Spinal cord (tissue), 10 donors: ENCODE measurements at places on chromosomes 7 and 10. TPM values are rescaled to one million over a fixed set of nuclear protein-coding genes. Genes with fewer than 3 reads are reported as not detected.

DNA sequence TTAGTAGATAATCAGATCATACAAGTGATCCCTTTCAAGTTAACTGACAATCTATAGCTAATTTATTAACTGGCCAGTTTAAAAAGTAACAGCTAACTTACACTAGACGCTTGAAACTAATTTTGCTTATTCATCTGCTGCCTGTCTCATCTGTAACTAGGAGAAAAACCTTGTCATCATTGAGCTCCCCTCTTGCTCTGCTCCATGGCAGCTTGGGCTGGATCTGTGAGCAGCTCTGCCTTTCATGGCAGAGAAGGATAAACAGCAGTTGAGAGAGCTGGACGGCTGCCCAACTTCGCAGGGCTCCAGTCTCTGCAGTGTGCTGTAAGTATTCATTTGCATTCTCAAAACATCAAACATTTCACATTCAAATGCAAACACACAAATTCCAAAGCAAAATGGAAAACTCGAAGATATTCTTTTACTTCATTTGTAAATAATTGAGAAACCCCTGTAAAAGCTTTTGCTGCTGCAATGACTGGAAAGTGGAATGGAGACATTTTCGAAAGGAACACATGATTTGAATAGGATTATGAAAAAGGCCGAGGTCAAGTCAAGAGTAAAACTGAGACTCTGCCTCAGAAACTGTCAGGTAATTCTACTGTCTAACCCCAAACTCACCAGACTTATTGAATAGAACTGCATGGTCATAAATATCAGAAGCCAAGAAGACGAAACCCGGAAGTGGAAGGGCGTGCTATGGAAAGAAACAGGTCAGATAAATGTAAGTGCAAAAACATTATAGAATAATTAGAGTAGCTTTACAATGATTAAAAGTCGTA is 17.6 kb downstream of the SLC35B4 start:
- peak; percentile 77 for DNase-seq

- DNase-seq = no peak
Observed at GRCh38 chr10:124627866-124628675, 116.1 kb downstream of the FAM53B start.

DNA sequence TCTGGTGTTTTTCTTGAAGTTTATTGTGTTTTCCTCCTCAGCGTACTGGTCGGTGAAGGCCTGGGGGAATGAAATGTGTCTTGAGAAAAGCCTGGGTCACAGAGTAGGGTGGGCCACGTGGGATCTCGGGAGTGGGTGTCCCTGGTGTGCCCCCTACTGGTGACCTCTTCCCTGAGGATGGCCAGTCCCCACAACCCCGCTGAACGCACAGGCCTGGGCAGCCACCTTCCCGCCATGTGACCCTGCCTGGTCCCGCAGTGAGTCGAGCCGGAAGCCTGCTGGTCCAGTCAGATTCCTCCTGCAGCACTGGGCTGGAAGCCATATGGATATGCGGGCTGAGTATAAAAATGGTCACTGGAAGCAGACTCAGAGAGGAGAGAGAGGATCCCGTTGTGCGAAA is 52.9 kb upstream of the GNA12 start:
- no peak for DNase-seq

C10orf53 gene
- not detected for polyA plus RNA-seq

RET gene
- polyA plus RNA-seq = 36.4 TPM

ACTA2 gene
- polyA plus RNA-seq = 37.7 TPM
